ENCODE measurements at places on chromosomes 2 and 18.

- DNase-seq: peak; percentile 63
Observed at GRCh38 chr2:2919574-2920365, 457.8 kb downstream of the EIPR1 start.

GRCh38 chr18:25146512-25146910 lies 205.5 kb downstream of the ZNF521 start:
- DNase-seq: no peak

DNA sequence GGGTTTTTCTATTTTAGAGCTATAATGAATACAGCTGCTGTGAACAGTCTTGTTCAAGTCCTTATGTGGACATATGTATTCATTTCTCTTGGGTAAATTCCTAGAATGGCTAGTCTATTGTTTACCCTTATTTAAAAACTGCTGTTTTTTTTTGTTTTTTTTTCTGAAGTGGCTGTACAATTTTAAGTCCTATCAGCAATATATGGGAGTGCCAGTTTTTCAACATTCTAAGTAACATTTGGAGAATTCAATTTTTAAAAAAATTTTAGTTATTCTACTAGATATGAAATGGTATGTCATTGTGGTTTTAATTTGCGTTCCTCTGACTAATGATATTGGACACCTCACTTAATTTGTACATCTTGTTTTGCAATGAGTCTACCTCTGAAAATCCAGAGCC lies 349.7 kb downstream of the SATB2 start:
- no peak for DNase-seq

DNA sequence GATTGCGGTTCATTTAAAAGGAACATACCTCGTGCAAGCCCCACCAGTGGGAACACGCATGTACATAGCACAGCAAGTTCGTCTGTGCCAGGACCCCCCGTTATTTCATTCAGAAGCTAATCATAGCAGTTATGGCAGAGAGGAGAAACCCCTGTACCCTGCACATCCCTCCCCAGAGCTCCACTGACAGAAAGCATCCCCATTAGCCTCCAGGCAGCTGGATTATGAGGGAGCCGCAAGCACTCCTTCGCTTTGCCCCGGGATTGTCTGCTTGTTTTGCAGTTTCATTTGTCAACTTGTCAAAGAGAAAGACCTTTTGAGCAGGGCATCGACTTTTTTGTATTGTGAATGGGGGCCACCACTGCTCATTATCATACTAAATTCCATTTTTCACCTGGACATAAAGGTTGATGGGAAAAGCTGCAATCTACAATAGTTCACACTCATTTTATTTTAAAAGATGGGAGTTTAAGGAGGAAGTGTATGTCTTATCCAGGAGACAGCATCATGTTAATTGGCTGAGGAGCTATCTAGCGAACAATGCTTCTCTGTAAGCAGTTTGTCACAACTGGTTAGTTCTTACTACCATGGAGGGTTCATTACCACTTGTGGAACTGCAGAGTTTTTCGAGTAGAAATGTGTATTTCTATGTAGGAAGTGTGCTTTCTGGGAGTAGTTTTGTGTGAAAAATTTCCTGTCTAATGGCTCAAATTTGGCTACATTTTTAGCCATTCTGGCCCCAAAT lies 255.3 kb downstream of the THSD7B start:
- DNase-seq: no peak

DNA sequence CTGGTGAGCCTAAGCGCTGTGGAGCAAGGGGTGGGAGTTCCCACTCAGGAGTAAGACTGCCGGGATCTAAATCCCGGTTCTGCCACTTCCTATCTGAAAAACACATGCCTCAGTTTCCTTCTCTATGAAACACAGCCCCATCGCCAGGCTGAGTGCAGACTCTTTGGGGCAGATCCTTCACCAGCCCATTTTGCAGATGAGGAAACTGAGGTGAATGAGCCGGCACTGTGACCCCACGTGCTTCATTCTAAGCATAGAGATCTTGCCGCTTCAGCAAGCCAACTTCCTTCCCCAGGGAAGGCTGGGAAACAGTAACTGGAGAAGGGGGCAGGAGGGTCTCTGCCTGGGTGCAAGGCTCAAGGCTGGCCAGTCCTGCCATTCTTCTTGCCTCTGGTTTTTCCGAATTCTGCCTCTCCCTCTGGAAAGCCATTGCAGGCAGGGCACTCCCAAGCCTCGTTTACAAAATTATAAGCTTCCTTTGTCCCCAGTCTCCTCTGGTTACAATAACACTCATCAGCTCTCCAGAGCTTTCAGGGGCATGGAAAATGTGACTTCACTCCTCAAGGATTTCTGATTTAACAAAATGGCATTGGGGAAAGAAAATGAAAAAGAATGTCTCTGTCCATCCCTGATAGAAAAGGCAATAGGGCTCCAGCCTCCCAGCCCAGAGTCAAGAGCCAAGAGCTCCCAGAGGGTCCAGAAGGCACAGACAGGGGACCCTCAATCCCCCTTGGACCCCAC lies 249.2 kb downstream of the TNS1 start:
- DNase-seq: no peak

- no peak for DNase-seq
Observed at GRCh38 chr2:228689053-228689452, 507.6 kb upstream of the SPHKAP start.

- no peak for DNase-seq
Observed at GRCh38 chr2:105567996-105568494, 169.2 kb upstream of the FHL2 start.

GRCh38 chr2:142865924-142866323 lies 11.5 kb upstream of the KYNU start:
- DNase-seq: peak; percentile 87

- DNase-seq: no peak
Observed at GRCh38 chr2:47211497-47212011, 56.4 kb upstream of the STPG4 start.

DNA sequence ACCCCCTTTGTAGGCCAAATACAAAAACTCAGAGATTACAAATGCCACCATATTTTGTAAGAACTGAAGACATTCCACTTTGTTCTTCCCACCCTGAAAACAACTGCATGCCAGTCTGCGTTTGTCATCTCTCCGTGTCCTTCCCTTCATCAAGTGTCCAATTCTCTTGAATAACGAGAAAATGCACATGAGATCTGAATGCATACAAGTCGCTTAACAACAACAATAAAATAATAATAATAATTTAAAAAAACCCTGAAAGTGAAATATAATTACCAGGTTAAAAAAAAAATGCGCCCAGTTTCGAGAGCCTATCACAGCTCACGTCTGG lies 2.0 kb upstream of the SETBP1 start:
- DNase-seq: no peak

GRCh38 chr2:150043172-150043500 lies 444.3 kb downstream of the RND3 start:
- no peak for DNase-seq

DNA sequence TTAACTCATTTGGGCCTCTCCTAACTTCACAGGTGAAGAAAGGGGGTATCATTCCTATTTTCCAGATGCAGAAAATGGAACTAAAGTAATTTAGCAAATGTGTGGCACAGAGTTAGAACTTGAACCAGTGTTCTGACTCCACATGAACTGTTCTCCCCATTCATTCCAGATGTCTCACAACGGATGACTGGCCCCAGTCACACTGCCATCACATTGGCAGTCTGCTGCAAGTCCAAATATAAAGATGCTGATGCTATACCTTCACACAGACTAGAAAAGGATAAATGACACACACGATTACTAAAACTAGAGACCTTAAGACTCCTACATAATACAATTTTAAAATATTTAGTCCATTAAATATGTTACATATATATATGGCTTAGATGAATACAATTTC lies 195.7 kb downstream of the NBAS start:
- DNase-seq: no peak

- no peak for DNase-seq
Observed at GRCh38 chr2:2098458-2099167, 232.5 kb downstream of the MYT1L start.

DNA sequence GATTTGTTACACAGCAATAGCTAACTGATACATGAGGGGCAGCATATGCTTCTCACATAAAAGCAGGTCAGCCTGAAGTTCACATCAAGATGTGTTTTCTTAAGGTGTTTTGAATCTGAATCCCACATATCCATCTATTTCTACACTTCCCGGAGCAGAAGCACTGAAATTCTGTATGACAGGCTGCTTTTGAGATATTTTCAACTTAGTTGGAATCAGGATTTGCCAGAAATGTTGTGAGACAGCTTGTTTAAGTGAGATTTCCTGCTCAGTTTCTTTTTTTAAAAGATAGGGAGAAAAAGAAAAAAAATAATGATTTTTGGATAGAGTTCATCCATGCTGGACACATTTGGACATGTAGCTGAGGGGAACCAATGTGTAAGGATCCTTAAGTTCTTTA lies 501.5 kb upstream of the CELF4 start:
- DNase-seq: no peak

- DNase-seq: no peak
Observed at GRCh38 chr2:63301481-63301880, 250.9 kb downstream of the OTX1 start.

DNA sequence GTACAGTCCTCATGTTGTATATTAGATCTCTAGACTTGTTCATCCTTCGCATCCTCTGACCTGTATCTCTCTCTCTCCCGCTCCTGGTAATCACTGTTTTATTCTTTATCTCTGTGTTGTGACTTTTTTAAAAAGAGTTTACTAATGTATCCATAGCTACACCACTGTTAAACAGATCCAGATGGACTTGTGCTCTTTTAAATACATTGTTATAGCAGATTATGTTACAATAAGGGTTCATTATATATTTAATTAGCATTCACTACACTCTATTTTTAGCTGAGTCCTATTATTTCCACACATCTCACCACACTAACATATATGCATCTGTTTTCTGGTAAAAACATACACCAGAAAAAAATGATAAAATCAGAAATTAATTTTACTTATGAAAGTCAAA lies 90.5 kb downstream of the RBM43 start:
- DNase-seq: no peak

GRCh38 chr2:147646818-147647468 lies 197.9 kb upstream of the ACVR2A start:
- DNase-seq: no peak

DNA sequence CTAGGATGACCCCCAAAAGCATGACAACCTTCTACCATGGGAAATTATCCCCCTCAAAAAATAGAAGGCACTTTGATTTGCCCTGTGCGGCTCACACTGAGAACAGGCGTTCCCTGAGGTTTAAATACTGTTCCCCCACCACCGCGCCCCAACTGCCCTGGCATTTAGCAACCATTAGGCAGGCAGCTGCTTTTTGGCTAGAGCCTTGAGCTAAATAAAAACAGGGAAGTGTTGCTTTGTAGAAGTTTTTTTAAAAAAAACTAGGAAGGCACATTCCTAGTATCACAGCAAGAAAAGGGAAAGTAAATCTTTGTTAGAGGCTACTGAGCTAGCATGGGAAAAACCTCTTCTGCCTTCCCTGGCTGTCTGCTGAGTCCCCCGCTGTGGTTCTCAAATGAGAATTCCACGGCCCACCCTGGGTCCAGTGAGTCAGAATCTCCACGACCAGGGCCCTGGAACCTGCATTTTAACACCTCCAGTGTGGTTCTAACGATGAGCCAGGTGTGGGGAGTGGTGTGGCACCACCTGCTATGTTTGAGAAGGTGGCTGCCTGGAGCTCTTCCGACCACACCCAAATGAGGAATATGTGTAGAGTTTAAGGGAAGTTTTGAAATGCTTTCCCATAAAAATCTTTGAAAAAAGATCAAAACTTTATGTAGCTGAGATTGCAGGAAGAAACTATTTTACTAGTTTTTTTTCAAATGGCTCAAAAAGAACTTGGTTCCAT lies 66.4 kb downstream of the VIT start:
- no peak for DNase-seq

GRCh38 chr2:241156971-241157441 lies 6.7 kb downstream of the PPP1R7 start:
- no peak for DNase-seq

DNA sequence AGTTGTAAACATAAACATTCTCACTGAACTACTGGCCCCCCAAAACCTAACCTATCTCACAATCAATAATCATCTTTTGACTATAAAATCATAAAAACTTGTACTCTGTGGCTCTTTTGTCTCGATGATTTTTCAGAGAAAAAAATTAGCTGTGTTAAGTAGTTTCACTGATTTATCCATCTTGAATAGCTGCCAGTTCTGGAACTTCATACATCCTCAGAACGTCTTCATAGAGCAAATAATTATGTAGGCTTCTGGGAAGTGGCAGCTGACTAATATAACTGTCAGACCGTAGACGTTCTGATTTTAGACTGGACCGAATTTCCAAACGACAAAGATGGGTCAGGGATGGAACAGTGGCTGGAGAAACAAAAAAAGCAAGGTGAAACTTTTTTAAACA lies 97.3 kb upstream of the CHAC2 start:
- DNase-seq: no peak

GRCh38 chr2:170038734-170039133 lies 139.2 kb upstream of the MYO3B start:
- no peak for DNase-seq

GRCh38 chr18:903701-904100 lies 970 bp upstream of the ADCYAP1 start:
- DNase-seq: no peak

DNA sequence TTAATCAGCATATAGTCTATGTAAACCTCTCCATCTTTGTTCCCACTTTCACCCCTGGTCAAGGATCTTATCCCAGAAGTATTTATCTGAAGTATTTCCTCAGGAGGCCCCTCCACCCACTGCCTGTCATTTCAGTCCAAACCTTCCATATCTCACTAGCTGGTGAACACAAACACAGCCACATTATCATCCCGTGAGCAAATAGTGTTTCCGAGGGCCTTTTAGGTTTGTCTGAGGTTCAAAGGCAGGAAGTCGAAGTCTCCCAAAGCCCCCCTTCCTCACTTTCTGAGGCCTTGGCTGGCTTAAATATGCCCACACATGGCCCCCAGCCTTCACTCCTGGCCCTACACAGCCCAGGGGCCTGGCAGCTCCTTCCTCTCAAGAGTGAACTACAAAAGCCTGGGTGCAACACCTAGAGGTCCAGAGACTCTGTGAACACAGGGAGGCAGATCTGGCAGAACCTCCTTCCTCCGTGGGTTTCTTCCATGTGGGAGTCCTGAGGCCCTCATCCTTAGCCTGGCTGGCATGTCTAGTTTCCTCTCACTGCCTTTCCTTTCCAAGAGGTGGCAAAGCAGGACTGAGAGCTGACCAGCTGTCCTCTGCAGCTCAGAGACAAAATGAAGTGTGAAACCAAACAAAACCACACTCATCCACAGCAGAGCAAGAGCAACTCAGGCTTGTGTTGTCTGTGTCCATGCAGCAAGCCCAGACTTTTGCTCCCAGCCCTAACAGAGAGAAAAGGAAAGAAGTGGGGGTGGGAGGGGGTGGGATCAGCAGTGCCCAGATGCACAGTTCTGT lies 264.2 kb downstream of the SS18 start:
- DNase-seq: no peak

GRCh38 chr2:37091873-37092272 lies 7.6 kb downstream of the GPATCH11 start:
- peak; percentile 71 for DNase-seq

All from Karpas-422 (cell line).